ENCODE measurements at places on chromosomes 13 and 19.

GRCh38 chr19:34984287-34984686 lies 15.8 kb upstream of the GRAMD1A start:
- no peak for DNase-seq

DNA sequence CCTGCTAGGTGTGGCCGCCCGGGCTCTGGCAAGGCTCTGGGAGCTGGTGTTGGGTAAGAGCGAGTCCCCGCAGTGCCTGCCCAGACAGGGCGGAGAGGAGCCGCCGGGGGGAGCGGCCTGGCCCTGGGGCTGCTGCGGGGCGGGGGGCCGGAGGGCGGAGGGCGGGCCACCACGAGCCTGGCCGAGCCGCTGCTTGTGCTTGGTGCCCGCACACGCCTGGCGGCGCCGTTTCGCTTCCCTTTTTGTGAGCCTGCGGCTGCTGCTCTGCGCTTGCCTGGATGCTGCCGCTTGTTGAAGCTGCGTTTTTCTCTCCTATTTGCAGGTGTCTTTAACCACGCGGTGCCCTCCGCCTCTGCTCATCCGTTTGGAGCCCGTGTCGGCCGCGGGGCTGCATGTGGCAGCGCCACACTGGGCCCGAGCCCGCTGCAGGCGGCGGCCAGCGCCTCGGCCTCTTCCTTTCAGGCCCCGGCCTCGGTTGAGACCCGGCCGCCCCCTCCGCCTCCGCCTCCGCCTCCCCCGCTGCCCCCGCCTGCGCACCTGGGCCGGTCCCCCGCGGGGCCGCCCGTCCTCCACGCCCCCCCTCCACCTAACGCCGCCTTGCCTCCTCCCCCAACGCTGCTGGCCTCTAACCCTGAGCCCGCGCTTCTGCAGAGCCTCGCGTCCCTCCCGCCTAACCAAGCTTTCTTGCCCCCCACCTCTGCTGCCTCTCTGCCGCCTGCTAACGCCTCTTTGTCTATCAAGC lies 8.5 kb downstream of the PLEKHJ1 start:
- DNase-seq = no peak

DNA sequence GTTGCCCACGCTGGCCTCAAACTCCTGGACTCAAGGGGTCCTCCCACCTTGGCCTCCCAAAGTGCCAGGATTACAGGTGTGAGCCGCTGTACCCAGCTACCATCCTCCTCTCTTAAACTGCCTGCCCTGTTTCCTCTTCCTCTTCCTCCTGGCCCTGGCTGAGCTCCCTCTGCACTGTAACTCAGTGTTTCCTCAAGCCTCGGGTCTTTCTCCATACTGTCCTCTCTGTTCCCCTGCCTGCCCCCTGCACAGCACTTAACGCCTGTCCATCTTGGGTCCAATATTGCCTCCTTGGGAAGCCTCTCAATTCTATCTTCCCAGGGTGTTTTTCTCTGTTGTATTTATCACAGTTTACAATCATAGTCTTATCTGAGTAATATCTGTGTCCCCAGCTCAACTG lies 6.1 kb downstream of the LIPE start:
- DNase-seq = no peak

GRCh38 chr13:22055259-22055658 lies 384.4 kb downstream of the FGF9 start:
- DNase-seq = no peak

GRCh38 chr13:76846363-76846762 lies 39.8 kb downstream of the KCTD12 start:
- no peak for DNase-seq

- peak; percentile 8 for DNase-seq
Observed at GRCh38 chr19:8811315-8812172, 20.6 kb downstream of the ZNF558 start.

- DNase-seq = no peak
Observed at GRCh38 chr13:42345367-42345766, 73.4 kb downstream of the AKAP11 start.

GRCh38 chr19:31770223-31770622 lies 421.0 kb upstream of the TSHZ3 start:
- no peak for DNase-seq

GRCh38 chr19:13053238-13053637 lies 49.4 kb downstream of the LYL1 start:
- peak; percentile 28 for DNase-seq

- peak; percentile 68 for DNase-seq
Observed at GRCh38 chr13:39676315-39676876, 20.9 kb downstream of the COG6 start.

GRCh38 chr13:27379694-27380641 lies 44.5 kb upstream of the GTF3A start:
- DNase-seq = peak; percentile 18

- no peak for DNase-seq
Observed at GRCh38 chr19:5927441-5927821, 13.4 kb downstream of the CAPS start.

GRCh38 chr13:112643759-112644459 lies 45.9 kb upstream of the ATP11A start:
- DNase-seq = no peak

GRCh38 chr19:39126312-39127187 lies 964 bp downstream of the PAK4 start:
- peak; percentile 37 for DNase-seq

- DNase-seq = no peak
Observed at GRCh38 chr13:37448153-37448552, 150.4 kb downstream of the POSTN start.

GRCh38 chr13:44385847-44386246 lies 12.2 kb downstream of the SERP2 start:
- no peak for DNase-seq

DNA sequence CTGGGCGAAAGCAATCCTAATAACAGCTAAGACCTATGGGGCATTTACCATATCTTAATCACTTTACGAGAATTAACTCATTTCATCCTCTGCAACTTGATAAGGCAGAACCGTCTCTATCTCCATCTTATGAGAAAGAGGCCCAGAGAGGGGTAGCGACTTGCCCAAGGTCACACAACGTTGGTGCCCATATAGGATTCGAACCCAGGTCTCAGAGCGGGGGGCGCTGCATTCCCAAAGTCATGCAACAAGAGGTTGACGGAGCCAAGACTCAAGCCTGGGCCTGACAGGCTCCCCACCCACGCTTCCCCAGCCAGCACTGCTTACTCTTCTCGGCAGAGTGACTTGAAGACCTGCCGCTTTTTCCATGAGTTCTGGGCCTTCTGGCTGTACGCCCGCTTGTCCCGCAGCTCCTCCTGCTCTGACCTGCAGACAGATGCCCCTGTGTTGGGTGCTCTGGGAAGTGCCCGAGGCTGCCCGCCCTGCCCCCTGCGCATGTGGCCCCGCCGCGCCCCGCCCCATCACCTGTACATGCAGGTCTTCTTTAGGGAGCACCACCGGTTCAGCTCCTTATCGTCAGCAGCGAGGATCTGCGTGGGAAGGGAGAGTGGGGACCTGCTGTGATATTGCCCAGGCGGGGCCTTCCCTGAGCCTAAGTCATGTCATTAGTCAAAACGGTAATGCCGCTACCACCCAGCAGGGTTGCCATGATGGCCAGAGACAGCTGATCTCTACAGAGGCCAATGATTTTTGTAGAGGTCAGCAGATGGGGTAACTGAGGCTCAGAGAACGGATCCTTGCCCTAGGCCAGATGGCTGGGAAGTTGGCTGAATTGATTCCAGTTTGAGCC lies 10.8 kb downstream of the KRI1 start:
- no peak for DNase-seq

GRCh38 chr13:100610391-100611347 lies 22.1 kb upstream of the GGACT start:
- no peak for DNase-seq

DNA sequence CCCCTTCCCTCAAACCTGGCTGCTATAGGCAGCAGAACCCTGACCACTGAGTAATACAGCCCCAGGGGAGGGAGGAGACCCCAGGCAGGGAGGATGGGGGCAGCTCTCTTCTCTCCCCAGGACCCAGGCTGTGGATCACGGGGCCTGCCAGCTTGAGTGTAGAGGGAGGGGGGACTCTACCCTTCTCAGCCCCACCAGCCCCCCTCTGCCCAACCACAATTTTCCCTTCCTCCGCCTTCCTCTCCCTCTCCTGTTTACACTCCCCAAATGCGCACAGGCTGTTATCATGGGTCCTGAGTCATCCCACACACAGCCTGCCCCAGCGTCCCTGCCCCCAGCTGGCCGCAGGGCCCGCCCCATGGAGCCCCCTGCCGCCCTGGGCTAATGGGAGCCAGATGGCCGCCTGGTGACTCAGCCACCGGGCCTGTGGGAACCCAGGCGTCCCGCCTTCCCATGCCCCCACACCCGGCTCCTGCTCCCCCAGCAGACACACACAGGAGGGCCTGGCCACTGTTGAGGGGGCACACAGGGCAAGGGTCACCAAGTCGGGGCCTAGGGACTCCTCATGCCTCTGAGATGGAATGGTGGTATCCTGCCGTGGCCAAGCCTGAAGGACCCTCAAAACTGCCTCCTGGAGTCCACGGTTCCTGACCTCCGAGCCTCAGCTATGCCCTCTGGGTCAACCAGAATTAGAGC lies 13.6 kb downstream of the CCDC97 start:
- DNase-seq = peak; percentile 97

DNA sequence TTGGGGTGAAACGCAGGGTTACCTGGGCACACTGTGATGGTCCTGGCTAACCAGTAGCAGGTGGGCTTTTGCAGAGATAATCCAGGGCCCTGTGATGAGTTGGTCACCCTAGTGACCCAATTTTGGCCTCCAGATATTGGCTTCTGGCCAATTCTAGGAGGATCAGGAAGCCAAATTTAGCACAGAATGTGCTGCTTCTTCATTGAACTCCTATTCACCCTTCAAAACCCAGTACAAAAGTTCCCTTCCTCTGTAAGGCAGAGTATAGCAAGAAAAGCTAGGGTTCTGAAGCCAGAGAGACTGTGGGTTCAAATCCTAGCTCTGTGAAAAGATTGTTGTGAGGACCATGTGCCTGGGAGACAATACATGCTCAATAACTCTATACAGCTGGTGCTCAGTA lies 70.8 kb downstream of the INSR start:
- no peak for DNase-seq

DNA sequence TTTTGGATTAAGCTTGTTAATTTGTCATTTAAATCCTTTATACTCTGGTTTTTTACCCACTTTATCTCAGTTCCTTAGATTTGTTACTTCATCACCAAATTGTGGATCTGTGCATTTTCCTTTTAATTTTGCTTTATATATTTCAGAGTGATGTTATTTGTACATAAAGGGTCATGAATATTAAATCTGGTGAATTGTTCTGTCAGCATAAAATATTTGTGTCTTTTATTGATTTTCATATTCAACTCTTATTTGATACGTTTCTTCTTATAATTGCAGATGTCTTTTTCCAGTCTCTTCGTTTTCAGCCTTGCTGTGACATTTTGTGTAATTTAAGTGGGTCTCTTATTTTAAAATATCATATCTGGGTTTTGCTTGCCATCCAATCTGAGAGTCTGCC lies 4.7 kb downstream of the SETDB2 start:
- DNase-seq = no peak

- no peak for DNase-seq
Observed at GRCh38 chr19:49400029-49400428, 12.0 kb downstream of the KASH5 start.

- no peak for DNase-seq
Observed at GRCh38 chr19:39154100-39154628, 28.6 kb downstream of the PAK4 start.

- no peak for DNase-seq
Observed at GRCh38 chr13:98773921-98774320, 21.4 kb upstream of the SLC15A1 start.

DNA sequence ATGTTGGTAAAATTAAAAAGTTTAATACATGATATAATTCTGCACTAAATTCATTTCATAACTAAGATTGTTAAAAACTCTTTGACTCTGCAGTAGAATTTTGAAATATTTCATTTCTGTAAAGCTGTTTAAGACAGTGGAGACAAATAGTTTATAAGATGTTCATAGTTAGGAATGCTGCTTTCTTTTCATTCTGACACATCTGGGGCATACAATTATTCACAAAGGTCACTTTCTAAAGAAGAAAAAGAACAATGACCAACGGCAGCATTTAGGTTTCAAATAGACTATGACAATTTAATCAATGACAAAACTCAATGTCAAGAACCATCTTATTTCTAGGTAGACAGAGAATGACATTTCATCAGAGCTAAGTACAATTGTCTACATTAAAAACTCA lies 1422.1 kb downstream of the PCDH9 start:
- peak; percentile 7 for DNase-seq

DNA sequence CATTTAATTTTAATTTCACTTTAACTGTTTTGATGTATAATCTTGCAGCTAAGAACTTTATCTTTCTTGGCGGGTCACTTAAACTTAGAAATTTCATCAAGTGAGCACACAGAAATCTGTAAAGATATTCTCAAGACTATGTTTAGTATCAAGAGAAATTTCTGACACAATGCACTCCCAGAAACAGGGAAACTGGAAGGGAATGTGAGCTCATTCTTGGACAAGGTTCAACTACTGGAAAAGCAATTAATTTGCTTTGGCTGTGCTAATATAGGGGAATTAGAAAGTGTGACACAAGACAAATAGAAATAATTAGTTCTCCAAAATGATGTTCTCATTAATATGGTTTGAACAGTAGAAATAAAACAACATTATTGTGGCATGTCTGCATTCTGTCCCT lies 402.3 kb downstream of the DACH1 start:
- peak; percentile 4 for DNase-seq

DNA sequence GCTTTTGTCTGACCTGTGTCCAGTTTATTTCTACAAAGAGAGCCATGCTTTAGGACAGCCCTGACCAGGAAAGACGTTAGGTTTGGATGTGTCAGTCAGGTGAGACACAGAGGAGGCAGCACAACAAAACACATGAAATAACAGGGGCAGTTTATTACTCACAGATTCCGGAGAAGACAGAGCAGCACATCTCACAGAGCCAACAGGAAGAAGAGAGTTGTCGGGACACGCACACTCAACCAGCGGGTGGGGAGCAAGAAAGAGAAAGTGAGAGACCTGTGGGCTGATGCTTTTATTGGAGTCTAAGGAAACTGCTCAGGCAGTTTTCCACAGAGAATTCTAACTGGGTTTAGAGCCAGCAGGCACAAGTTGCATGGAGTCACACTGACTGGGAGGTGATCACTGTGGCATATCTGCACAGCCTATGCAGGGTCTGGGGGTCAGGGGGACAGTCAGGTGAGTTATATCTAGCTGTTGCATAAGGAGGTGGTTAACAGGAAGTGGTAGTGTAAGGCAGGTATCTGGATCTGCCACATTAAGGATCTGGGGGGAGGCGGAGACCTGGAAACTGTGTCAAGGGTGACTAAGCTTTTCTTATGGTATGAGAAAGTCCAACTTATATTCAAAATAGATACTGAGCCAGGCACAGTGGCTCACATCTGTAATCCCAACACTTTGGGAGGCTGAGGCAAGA lies 24.1 kb upstream of the CEACAM20 start:
- DNase-seq = no peak

DNA sequence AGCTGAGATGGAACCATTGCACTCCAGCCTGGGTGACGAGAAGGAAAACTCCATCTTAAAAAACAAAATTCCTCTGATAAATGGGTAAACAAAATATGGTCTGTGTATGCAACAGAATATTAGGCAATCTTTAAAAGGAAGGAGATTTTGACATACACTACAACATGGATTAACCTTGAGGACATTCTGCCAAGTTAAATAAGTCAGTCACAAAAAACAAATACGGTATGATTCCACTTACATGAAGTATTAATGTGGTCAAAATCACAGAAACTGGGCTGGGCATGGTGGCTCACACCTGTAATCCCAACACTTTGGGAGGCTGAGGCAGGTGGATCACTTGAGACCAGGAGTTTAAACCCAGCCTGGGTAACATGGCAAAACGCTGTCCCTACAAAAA lies 3.0 kb upstream of the ZNF444 start:
- DNase-seq = no peak

All from fibroblast of lung (primary cell).